ENCODE measurements at places on chromosomes 6 and 20.

DNA sequence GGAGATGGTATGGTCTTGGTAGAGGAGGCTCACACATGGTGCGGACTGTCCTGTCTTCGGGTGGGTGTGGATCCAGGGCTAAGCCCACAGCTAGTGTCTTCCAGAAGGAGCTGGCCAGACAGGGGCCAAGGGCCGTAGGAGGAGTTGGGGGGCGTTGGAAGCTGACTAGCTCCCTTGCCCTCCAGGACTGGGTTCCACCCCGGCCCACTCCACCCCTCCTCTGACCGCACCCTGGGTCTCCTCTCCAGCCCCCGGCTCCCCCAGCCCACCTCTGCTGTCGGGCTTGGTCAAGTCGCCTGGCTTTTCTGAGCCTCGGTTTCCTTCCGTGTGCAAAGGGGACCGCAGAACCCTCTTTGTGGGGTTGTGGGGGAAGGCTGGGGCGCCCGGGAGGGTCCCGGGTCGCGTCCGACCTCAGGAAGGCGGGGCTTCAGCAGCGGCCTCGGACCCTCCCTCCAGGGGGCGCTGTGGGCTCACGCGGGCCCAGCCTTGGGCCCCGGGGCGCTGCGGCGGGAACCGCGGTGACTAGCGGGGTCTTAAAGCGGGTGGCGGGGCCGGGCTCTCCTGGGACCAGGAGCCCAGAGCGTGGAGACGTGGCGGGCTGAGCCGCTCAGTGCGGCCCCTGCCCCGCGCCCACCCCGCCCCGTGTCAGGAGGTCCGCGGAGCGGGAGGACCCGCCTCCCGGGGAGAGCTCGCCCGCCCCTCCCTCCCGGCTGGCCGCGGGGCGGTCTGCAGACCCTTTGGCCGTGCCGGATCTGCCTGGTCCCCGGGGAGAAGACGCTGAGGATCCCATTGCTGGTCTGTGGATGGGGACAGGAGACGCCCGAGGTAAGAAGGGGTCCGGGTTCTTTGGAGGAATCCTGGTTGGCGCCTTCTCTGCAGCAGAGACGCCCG lies 5.4 kb downstream of the NPBWR2 start:
- ATAC-seq: peak; percentile 58

DNA sequence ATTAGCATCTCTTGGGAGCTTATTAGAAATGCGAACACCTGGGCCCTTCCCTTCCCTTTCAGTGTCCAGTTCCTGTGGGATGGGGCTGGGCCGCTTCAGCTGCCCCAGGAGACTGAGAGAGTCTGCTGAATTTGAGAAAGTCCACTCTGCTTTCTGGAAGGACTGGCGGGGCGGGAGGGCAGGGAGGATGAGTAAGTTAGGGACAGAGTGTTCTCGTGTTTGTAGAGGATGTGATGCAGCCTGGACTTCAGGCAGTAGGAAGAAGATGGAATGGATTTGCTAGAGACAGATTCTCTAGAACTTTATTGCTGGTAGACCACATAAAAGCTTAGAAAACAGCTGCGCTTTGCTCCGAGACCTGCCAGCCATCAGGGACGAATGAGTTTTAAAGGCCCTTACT lies 1.1 kb upstream of the TULP4 start:
- no peak for ATAC-seq

DNA sequence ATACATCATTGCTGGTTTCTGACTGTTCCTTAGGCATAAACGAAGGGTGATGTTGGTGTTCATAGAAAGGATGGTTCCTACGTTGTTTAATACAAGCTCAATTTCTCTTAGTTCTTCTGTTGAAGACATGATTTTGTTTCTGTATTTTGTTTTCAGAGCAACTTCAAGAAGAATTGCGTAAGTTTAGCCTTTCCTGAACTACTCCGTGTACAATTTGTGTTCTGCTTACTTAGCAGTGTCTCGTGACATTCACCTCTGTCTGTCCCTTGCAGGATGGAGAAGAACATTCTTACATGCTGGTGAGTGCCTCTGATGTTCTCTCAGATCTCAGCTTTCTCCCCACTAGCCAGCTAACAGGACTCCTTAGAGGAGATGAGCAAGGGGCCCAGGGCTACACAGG lies 7.6 kb downstream of the BTN2A2 start:
- no peak for ATAC-seq

- ATAC-seq: no peak
These were observed 29.9 kb downstream of the NFATC2 start for GRCh38 chr20:51512645-51513044.

GRCh38 chr6:82954356-82954755 lies 111.3 kb downstream of the UBE3D start:
- no peak for ATAC-seq

DNA sequence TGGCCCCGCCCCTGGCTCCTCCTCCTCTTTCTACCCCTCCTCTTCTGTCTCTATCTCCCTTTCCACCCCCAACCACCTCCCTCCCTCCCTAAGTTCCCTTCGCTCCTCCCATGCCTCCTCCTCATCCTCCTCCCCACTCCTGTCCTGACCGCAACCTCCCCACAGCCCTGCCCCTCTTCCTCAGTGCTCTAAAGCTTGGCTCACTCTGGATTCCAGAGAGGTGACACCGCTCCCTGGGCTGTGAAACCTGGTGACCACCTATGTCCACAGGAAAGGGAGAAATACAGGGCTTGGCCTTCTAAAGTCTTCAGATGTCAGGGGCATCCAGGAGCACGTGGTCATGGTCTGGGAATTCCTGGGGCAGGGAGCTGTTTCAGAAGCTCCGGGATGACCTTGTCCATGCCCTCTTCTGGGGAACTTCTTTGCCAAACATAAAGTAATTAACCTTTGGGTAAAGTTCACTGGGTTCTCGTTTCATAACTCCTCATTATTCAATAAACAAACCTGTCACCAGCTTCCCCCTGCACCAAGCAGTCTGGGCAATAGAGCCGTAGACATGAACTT lies 345 bp upstream of the CST5 start:
- ATAC-seq: no peak

GRCh38 chr20:55881204-55881603 lies 124.1 kb downstream of the CBLN4 start:
- no peak for ATAC-seq

DNA sequence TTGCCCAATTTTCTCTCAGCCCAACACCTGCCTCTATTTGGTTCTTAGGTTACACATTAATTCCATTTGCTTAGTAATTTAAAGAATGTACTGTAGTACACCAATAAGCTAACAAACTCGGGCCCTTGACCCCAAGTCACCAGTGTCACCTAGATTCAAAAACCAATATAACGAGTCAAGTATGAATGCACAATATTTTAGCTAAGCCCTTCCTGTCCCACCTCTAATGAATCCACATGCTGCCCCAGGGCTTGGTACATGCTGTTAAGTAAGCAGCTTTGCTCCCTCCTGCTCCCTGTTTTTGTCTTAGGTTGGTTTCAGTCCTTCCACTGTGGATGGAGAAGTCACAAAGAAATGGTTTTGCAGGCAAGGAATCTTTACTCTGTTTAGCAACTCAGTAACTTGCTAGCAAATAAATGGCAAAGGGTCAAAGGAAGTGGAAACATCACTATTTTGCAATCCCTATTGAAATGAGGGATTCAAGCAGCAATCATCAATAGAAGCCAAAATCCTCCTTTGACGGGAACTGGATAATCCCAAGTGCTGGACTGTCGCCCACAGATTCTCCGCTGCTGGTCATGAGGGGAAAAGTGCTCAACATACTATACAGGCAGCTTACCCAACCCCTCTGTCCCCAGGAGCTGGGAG lies 5.0 kb upstream of the MPC1 start:
- no peak for ATAC-seq

- no peak for ATAC-seq
These were observed 796.2 kb upstream of the EPHA7 start for GRCh38 chr6:94215552-94215951.

DNA sequence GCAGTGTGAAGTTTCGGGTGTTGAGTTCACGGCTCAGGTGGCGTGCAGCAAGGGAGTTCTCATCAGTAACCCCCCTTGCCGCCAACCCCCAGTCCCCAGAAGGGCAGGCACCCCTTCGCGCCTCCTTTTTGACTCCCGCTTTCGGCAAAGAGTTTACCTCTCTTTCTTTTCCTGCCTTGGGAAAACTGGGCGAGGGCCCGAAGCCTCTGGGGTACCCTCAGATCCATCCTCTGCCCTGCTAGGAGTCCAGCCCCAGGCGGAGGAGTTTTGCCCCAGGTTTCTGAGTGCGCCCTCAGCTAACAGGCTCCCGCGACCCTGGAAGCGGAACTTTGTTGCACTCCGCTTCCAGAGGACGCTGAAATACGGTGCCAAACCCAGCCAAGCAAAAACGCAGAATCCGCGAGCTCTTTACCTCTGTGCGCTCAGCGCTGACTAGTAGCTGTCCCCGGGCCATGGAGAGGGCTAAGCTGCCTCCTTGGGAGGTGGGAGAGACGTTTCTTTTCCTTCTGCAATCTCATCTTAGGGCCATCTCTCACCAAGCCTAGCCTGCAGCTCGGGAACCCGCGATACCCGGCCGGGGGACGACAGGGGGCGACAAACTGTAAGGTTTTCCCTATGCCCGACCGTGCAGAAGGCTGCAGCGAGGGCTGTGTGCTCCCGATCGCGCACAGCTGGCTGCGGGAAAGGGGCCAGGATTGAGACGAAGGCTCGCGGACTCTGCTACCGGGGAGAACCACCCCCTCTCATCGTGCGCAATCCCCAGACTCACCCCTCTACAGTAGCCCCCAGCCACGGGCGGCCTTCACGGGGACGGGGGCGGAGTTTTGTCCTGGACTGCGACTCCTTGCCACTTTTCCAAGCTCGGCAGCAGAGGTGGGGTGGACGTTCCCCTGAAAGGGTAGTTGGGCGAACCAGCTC lies 2.7 kb upstream of the PAX1 start:
- no peak for ATAC-seq

DNA sequence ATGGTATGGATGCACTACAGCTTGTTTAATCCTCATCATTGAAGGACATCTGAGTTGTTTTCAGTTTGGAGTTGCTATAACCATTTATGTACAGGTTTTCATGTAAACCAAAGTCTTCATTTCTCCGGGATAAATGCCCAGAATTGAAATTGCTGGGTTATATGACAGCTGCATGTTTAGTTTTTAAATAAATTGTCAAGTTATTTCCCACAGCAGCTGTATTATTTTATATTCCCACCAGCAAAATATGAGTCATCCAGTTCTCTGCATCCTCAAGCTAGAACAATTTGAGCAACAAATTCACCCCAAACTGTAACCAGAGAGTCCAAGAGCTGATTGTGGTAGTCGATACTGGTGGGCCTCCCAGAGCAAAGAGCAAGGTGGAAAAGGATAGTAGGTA lies 161.0 kb upstream of the PRND start:
- ATAC-seq: no peak

- no peak for ATAC-seq
These were observed 13.8 kb downstream of the TFAP2A start for GRCh38 chr6:10401004-10401536.

- no peak for ATAC-seq
These were observed 15.4 kb downstream of the COL11A2 start for GRCh38 chr6:33176906-33177305.

DNA sequence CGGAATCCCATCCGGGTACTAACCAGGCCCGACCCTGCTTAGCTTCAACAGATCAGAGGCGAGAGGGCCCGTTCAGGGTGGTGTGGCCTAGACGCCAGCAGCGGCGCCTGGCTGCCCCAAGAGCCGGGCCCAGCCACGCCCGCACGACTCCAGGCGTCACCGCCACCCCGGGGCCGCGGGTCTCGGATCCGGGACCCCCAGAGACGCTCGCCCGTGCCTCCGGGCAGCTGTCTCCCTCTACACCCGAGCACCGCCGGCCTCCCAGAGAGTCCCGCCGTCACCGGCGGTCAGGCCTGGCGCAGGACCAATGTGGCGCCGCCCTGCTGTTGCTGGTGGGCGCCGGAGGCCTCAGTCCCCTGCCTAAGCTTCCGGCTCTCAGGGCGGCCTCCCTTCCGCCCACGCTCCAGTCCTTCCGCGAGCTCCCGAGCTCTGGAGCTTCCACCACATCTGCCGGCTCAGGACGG lies 441.2 kb upstream of the DEFB115 start:
- peak; percentile 45 for ATAC-seq

- ATAC-seq: no peak
These were observed 152.3 kb upstream of the RPS6KA2 start for GRCh38 chr6:166779381-166779780.

DNA sequence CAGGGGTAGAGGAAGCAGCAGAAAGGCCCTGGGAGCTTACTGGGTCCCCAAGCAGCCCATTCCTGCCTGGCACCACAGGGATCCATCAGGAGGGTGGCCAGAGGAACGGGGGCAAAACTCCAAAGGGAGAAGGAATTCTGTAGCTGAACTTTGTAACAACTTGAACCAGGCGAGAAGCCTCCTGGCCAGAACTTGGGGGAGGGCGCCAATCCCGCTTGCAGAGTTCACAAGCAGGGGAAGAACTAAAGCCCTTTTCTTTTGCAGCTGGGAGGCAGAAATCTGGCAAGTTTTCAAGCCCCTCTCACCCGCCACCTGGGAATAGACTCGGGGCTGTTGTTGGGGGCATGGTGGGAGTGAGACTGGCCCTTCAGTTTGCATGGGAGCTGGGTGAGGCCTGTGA lies 189.1 kb downstream of the PHF3 start:
- ATAC-seq: no peak

DNA sequence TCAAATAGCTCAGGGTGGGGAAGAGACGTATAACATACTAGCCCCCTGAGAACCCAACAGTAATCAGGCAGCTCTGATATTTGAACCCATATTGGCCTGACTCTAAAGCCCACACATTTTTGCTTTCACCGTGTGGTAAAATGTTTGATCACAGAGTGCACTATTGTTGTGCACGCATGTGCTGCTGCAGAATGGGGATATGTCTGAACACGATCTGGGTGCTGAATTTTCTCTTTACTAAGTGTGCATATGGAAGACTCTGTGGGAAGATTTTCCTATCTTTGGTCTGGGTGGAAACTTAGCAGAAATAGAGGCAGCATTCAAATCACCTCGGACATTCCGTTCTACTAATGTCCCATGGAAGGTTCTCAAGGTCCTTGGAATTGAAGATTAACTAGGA lies 800.1 kb downstream of the TFAP2A start:
- ATAC-seq: no peak

- no peak for ATAC-seq
These were observed 236.9 kb downstream of the EPM2A start for GRCh38 chr6:145498425-145498824.

DNA sequence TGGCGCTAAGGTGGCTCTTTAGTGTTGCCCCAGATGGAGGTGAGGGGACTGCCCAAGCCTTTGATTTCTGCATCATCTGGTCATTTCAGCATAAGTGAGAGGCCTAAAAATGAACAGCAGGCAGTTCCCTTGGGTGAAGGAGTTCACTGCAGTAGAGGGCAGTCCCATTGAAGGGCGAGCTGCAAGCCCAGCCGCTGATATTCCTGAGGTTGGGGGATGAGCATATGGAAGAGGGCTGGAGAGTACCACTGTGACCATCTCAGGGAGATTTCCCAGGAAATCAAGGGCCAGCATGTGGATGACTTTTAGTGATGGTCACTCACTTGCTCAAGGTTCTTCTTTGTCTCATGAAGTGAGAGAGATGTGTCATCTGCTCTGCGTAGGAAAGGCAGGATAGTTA lies 9.3 kb downstream of the TOX2 start:
- ATAC-seq: peak; percentile 39

Measured in stimulated activated memory B cell treated with anti-CD40 and anti-IgM and Interleukin-4, amounts not matched to agents 10 μg/mL and 1 μg/mL and 100 μg/mL, for 72 hours (primary cell).